Daoy (cell line): ENCODE measurements at places on chromosomes 6 and 20.

DNA sequence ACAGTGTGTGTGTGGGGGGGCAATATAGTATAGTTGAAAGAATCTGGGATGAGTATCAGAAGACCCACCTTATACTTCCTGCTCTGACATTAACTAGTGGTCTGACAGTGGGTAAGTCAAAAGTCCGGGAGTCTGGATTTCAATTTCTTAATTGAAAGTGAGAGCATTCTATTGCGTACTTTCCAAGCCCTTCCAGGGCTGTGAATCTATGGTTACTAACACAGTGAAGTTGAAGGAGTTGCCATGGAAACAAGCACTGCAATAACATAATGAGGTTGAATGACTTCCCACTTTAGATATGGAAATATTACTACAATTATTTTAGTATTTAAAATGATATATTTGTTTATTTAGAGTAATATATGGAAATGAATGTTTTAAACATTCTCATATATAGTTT, 80.2 kb downstream of the MLIP start:
- no peak for DNase-seq

DNA sequence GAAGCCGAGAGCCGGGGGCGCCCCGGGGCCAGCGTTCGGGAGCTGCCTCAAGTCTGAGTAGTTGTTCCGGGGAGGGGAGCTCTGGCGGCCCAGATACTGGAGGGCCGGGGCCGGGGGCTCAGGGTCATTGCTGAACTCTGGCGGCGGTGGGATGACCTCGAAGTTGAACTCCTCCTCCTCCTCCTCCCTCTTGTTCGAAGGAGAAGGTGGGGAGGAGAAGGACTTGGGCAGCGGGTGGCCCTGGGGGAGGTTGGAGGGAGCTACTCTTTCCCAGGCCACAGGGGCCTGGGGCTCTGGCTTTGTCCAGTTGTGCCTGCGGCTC, 37.7 kb downstream of the C6orf132 start:
- DNase-seq: no peak

DNA sequence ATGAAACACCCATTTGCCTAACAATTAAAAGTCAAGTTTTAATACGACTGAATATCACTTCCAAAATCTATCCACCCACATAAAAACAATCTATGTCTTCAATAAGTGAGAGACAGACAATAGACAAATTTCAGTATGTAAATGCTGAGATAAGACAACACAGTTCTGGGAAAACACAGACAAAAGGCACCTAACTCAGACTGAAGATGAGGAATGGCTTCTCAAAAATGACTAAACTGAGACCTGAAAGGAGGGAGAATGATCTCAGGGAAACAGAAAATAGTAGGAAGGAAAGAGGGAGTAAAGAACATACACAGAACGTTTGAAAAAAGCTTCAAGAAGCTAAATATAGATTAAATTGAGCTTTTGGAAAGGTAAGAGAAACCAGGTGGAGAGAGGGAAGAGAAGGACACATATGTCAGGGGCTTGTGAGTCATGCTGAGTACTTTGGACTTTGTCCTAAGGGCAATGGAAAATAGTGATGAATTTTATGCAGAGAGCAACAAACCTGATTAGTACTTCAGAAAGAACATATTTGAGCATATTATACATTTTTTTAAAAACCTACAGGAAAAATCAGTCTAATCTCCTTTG, 16.1 kb downstream of the LMBRD1 start:
- DNase-seq: no peak

DNA sequence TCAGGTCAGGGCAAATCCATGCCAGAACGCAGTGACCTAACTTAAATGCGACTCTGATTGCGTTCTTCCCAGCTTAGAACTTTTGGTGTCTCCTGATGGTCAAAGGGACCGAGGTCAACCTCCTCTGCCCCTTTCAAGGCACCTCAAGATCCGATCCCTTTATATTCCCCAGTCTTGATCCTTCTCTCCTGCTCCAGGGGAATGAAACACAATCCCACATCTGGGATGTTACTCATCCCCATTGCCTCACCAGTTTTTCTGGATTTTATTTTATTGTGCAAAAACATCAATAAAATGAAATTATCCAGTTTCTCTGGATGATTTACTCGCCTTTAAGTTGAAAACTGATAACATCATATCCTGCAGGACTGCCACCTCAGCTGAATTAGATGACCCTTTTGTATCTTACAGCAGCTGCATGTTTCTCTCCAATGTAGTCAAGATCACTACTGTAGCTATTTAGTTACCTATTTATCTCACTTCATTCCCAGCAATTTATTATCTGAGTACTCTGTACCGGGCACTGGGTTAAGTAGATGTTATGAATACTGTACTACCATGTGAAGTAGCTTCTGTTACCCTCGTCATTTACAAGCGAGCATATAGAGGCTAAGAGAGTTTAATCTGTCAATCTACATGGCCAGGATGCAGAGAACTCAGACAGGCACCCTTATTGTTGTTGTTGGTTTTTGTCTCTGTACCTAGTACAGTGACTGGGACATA, 44.0 kb downstream of the IRAK1BP1 start:
- DNase-seq: no peak

- no peak for DNase-seq
Observed at GRCh38 chr6:151495380-151495779, 1.6 kb downstream of the CCDC170 start.

GRCh38 chr6:138567052-138567451, 67.8 kb upstream of the NHSL1 start:
- DNase-seq: no peak

GRCh38 chr6:110029144-110029543, 51.0 kb downstream of the GPR6 start:
- no peak for DNase-seq

DNA sequence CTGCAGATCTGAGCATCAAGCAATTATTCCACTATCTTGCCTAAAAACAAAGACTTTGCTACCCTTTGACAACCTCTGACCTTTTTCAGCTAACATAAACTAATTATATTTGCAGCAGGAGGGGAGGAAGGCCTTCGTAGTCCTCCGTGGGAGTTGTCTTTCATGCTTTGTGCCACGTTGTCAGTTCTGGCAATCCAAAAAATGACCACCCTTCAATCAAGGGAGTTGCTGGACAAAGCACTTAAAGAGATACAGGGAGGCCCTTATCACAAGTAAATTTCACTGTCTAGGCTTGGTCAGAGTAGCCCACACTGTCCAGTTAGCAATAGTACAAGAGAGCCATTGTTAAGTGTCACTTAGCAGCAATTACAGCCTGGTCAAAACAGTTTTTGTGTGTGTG, 578.9 kb downstream of the HAO1 start:
- DNase-seq: no peak

GRCh38 chr20:17691758-17692157, 8.0 kb upstream of the BANF2 start:
- no peak for DNase-seq

- no peak for DNase-seq
Observed at GRCh38 chr6:143402721-143403336, 47.7 kb downstream of the ADAT2 start.

DNA sequence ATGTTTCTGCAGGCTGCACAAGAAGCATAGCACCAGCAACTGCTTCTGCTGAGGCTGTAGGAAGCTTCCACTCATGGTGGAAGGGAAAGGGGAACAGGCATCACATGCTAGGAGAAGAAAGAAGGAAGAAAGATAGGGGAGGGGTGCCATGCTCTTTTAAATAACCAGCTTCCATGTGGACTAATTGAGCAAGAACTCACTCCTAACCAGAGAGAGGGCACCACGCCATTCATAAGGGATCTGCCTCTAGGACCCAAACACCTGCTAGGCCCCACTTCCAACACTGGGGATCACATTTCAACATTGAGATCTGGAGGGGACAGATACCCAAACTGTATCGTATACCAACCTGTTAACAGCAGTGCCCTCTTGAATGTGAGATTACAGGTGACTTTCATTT, 46.9 kb upstream of the ARMC2 start:
- no peak for DNase-seq
